ENCODE measurements at places on chromosomes 5 and 9.

- no peak for DNase-seq
Observed at GRCh38 chr5:129021744-129022143, 56.5 kb downstream of the SLC27A6 start.

DNA sequence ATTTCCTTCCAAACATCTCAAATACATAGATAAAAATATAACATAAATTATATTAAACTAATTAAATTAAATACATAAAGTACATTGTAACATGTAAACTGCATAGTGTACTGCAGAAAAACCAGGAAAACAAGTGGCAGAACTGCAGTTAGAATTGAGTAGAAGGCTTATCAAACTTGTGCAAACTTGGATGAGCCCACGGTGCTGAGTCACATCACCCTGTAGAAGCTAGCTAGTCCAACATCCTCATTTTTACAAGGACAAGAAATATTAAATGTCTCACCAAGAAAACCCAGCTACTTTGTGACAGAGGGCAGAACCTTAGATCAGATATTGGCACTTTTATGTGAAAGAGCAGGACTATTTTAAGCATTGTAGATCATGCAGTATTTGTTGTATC is 807.9 kb upstream of the NUDT12 start:
- DNase-seq, result no peak

DNA sequence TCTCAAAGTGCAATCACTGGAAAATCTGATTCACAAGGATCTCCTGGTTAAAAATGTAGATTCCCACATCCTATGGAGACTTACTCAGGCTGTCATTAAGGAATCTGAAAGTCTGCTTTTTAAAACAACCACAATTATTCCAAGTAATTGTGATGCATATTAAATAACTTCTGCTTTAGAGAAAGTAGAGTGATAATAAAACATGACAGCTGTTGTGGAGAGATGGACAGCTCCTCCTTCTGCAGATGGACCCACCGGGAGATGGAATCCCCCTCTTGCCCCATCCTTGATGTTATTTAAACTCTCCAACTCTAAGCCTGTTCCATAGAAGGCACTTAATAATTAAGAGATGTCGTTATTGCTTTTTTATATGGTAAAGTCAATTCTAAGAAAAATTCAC is 802.2 kb downstream of the CDH12 start:
- no peak for DNase-seq

GRCh38 chr9:99197124-99197630 is 24.6 kb downstream of the ALG2 start:
- DNase-seq, result no peak

GRCh38 chr9:5459289-5459829 is 9.0 kb downstream of the CD274 start:
- DNase-seq, result no peak

- no peak for DNase-seq
Observed at GRCh38 chr5:150583541-150584225, 56.8 kb upstream of the SYNPO start.

- no peak for DNase-seq
Observed at GRCh38 chr5:56638768-56639238, 176.5 kb upstream of the MAP3K1 start.

DNA sequence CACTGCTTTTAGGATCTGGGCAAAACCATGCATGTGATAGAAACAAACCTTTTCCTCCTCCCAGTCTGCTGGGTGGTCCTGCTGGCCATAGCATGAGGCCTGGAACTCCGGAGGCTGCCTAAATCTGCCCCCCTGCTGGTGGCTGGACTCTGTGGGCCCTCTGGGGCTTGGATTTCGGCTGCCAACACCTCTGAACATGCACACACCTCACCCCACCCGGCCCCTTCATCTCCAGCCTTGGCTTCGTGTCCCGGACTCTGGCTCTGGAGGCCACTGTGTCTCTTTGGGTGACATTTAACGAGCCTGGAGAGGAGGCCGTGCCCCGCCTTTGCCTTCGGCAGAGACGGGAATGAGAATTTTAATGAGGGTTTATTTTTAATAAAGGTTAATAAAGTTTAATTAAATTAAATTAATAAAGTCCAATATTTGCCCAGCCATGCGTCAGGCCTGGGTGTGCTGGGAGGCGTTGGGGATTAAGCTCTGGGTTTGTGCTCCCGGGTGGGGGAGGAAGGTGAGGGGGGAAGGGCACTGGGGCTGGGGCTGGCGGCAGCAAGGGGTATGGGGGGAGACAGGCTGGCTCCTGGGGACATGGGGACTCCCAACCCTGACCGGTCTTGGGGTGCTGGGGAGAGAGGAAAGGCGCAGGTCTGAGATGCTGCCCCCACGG is 251.8 kb downstream of the PBX3 start:
- no peak for DNase-seq

- no peak for DNase-seq
Observed at GRCh38 chr9:133037775-133038515, 7.1 kb downstream of the GTF3C5 start.

- no peak for DNase-seq
Observed at GRCh38 chr9:114363424-114363823, 24.4 kb downstream of the AKNA start.

Data from A549 (cell line).